Daoy (cell line): ENCODE measurements at places on chromosomes 12 and 14.

DNA sequence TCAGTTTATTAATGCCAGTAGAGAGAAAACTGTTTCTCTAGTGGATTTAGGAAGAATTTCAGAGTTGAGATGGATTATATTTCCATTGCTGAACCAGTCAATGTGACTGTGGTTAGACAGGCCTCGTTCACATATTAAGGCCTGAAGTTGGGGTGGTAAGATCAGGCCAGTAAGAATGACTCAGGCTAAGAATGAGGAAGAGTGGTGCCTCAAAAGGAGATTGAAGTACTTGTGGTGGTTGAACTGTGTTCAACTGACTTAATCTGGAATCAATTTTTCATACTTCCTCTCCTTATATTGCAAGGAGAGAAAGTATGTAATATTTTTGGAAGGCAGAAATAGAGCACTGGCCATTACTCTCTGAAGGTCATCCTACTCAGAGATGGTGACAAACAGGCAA, 37.8 kb upstream of the ATF7IP start:
- no peak for DNase-seq

- DNase-seq = peak; percentile 75
Observed at GRCh38 chr12:52147964-52148463, 43.8 kb downstream of the KRT80 start.

DNA sequence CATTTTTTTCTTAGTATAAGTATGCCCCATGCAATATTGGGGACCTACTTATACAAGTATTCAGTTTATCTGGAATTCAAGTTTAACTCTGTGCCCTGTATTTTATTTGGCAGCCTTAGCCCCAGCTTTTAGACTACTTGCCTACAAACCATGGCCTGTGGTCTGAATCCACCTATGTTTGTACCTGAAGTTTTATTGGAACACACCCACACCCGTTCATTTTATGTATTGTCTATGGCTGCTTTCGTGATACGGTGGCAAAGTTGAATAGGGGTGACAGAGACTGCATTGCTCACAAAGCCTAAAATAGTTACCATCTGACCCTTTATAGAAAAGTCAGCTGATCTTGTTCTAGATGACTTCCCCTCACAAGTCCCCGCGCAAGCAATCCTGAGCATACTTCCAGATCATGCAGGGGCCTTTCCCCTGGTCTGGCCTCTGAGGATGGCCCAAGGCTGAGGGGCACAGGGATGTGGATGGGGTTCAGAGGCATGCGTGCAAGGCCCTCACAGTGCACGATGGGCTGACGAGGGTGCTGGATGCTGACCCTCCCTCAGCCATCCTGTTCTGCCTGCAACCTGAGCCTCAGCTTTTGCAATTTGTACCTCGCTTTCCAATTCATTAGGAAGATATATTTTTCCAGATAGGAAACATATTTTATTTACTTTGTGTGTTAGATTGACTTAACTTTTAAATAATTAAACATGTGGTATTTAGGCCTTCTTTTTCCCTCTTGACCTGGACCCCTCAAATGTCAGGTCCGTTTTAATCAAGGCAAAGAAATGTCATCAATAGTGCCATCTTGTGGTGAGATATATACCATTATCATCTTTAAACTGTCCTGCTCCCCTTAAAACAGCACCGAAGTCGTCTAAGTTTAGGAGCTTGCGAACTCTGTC, 527.3 kb upstream of the CCDC196 start:
- DNase-seq = peak; percentile 21

DNA sequence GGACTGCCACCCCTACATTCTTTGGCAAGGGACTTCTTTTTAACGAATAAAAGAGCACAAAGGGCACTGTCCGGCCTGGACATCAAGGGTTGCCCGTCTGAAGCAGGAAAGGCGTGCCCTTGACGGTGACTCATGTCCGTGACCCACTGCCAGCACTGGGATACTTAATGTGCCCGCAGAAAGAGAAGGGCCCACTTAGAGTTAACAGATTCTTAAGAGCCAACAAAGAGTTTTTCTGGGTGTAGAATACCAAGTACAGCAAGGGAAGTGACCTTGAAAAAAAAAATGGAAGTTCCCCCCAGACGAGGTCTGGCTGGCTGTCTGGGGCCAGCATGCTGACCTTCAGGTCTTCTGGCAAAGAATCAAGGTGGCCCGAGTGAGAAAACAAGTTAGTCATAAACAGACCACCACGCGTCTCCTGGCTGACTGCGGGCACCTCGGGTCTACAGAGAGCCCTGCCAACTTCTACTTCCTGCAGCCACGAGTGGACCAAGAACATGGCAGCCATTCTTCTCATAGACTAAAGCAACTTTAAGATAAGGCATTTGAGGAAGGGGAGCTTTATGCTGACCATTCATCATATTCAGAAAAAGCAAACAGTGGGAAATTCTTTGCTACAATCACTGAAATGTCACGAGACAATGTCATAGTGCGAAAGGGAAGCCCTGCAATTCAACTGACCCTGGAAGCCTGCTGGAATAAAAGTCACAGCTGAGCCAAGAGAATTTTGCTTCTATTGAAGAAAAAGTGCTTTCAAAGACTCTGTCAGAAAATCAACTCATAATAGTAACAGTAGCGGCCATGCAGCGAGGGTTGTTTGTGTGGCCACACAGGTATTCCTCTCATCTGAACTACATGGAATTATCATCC, 10.5 kb upstream of the SELPLG start:
- DNase-seq = peak; percentile 69

DNA sequence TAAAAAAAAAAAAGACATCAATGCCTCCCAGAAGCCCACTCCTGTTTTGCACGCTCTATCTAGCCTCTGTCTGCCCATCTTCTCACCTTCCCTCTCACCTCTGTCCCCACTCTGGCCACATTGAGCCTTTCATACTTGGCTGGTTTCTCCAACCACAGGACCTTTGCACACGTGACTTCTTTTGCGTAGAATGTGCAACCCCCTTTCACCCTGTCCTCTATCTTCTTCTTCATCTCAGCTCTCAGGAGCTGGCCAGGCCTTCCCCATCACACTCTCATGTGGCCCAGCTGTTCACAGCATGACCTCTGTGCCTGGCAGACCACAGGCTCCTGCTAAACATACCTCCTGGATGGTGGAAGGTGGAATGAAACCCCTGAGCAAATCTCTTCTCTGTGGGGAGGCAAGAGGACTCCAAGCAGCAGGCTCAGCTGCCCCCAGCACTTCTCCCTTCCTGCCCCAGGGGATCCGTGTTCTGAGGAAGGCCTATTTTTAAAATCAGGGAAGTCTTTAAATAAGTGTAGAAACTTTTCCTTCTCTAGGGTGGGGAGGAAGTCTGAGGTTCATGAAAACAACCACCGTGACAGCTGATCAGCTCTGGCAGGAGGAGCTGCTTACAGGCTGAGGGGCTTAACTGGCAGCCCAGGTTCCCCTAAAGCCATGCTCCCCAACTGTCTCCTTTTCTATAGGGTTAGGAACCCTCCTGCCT, 11.6 kb downstream of the HVCN1 start:
- DNase-seq = no peak
